ENCODE measurements at places on chromosomes 1 and 21.

GRCh38 chr1:59543211-59543668, 246.3 kb downstream of the FGGY start:
- DNase-seq, result no peak

- DNase-seq, result no peak
Measured at GRCh38 chr1:160855181-160855981, 7.3 kb downstream of the CD244 start.

GRCh38 chr1:181119093-181119989, 30.8 kb downstream of the IER5 start:
- no peak for DNase-seq

DNA sequence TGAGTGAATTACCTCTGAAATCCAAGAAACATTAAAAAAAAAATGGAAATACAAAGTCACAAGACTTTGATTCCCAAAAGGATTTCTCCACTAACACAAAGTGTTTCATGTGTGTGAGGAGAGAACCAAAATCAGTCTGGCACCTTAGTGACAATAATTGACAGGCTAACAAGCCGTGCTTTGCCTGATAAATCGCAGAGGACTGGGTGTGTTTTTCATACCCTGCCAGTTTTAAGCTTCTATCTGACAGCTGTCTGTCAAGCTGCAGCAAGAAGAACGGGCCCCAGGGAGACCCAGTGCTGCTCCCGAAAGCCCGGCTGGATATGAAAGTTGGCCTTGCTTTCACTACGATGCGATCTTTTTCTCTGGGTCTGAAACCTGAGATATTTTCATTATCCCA, 101.6 kb upstream of the KCNK2 start:
- no peak for DNase-seq

DNA sequence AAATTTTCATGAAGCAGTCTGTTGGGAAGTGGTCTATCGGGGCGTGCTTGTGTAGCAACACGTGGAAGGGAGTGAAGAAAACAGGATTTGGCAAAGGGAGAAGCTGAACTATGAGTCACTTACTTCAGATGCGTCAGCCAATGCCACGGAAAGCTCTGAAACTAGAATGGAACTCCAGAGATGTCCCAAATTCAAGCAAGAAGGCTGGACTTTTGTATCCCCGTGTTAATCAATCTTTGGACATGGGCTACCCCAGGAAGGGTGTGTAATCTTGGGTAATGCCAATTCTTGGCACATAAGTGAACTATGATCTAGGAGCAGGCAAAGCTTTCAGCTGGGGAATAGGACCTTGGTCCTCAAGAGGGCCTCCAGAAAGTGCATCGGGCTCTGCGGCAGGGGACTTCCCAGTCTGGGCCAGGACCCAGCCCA, 102.6 kb downstream of the ADSS2 start:
- DNase-seq, result no peak

- no peak for DNase-seq
Measured at GRCh38 chr1:15702722-15703550, 18.8 kb downstream of the PLEKHM2 start.
